ENCODE measurements at places on chromosomes 13 and 19.

GRCh38 chr13:39820606-39821005 lies 165.1 kb downstream of the COG6 start:
- DNase-seq, result no peak

DNA sequence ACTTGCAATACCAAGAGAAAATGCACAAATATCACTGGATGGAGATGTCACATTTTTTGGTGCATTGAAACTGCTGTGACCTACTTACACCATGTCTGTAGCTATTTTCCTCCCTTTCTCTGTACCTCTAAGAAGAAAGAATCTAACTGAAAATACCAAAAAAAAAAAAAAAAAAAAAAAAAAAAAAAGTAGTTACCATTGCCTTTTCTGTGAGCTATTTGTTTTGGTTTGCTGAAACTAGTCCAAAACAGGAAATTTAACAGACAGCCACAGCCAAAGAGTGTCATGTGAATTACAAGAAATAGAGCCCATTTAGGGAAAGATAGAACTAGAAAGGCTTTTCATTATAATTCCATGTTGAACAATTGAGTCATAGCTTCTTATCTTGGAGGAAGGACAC lies 37.3 kb downstream of the TNFSF13B start:
- DNase-seq, result no peak

GRCh38 chr13:83150616-83151307 lies 731.5 kb downstream of the SLITRK1 start:
- DNase-seq, result no peak

DNA sequence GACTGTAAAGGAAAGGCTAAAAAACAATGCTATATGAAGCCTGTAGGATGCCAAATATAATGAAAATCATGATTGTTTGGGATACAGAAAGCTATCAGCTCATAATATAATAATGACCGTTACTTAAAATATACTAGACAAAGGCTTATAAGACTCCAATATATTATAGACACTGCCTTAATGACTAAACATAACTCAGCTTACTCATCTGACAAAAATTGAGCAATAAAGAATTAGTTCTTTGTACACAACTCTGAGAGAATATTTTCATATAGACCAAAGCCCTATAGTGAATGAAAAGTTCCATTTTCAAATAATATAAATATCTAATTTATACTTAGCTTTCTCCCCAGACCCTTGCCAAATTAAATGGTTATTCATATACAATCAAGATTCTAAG lies 283.3 kb downstream of the DIAPH3 start:
- no peak for DNase-seq

Data from CD4-positive, alpha-beta T cell treated with Interleukin-1 beta for 1 hour (primary cell).